Fibroblast of skin of left quadriceps (primary cell): ENCODE measurements at places on chromosomes 5 and 9.

- no peak for DNase-seq
Observed at GRCh38 chr5:83891261-83891660, 170.6 kb upstream of the HAPLN1 start.

- no peak for DNase-seq
Observed at GRCh38 chr5:1857256-1857600, 25.5 kb downstream of the IRX4 start.

GRCh38 chr9:93976973-93977372, 21.8 kb upstream of the BARX1 start:
- DNase-seq: no peak

DNA sequence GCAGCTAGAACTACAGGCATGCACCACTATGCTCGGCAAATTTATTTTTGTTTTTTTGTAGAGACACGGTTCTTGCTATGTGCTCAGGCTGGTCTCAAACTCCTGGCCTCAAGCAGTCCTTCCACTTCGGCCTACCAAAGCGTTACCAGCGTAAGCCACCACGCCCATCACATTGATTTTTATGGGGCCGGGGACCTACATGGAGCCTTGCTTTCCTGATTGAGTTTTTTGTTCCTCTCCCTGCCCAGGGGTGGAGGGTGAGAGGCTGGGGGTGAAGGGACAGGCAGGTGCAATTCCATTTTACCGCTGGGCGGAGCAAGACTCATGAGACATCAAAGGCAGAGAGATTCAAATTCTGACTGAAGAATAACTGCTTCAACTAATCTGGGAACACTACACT, 1.9 kb downstream of the ALDH1B1 start:
- DNase-seq: no peak

DNA sequence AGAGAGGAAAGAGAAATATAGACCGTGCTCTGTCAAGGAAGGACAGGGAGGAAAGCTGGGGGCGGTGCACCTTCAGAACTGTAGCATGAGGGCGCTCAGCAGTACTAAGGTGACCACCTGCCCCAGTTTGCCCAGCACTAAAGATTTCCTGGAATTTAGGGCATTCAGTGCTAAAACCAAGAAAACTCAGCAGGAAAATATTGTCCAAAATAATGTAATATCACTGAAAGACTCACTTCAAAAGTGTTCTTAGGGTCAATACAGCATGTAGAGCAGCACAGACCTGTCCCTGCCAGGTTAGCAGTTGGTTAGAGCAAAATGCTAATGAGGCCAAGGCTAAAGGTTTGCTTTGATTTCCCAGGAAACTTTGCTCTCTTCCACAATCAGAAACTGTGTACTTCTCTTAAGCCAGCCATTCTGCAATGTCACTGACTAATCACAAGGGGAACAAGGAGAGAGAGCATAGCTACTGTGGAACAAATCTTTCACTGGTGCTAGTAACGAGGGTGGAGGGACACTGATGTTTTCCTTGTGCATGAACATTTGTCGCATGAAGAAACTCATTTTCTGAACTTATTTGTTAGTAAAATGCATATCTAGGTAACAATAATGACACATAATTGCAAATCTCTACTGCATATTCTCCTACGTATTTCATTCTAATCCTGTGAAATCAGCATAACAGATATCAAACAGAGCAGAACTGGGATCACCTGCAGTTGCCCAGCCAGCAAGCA, 53.0 kb upstream of the GRAMD2B start:
- DNase-seq: no peak

DNA sequence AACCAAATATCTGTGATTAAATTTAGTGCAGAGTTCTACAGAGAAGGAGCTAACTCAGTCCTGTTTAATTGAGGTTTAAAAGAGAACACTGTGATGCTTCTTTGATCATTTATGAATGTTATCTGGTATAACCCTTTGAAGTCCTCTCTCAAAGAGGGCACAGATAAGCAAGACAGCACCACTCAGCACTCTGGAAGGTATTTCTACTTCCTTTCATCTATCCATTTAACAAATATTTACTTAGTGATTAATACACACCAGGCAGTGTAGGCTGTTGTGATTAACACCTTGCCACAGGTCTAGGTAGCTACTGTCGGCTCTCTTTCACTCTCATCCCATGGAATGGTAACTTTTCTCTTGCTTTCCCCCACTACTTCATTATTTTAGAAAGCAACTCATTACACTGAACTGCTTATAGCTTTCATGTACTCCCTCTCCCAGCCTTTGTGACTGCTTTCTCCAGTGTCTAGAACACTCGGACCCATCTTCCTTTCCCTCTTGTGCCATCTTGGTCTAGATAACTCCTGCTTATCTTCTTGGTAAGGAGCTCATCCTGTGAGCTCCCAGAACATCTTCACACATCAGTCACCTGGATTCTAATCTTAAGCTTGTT, 54.7 kb downstream of the GLDC start:
- no peak for DNase-seq

- no peak for DNase-seq
Observed at GRCh38 chr9:250039-250438, 35.4 kb downstream of the DOCK8 start.

DNA sequence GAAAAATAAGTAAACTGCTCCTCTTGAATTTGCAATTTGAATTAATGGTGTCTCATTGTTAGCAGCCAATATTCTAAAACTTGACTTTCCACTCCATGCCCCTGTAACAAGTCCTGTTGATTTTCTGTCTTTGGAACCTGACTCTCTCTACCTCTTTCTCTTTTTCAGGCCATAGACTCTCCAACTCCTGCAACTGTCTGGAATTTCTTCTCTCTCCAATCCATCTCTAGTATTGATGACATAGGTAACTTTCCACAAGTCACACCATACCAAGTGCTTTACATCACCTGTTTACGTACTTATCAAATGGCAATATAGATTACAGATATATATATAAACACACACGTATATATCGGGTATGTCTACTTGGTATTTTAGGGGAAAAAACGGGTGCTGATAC, 923 bp downstream of the C5orf34 start:
- no peak for DNase-seq

DNA sequence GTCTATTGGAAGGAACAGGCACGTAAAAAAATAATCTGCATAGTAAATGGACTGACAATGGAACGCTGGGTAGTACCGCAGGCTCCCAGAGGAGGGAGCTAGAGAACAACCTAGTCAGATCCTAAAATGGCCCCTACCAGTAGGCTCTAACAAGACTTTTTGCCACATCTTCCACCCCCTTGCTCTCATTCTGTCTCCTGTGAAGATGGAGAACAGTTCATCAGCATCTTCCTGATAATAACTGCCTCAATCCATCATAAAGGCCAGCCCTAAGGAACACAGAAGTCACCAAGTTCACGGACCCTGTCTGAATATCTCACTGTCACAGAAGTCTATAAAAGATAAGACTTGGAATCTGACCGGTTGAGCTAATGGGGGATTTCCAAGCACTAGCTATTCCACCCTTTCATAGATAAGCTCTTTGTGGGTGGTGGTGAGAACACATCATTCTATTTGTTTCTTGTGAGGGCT, 133.4 kb downstream of the SLC1A3 start:
- DNase-seq: peak; percentile 31

DNA sequence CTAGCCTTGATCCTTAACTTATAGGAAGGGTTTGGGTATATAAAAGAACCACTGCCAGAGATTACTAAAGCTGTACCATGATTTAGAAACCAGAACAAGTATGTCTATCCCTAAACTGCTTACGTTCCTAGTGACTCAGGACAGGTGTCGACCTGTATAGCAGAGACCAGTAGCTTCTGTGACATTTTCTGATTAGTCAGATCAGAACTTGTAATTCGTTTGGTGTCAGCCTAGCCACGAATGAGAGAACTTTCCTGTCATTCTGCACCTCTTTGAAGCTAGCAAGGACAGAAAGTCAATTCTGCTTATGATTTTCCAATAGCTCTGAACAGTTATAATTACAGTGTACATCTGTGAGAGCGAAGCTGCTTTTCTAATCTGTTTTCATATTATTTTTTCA, 39.5 kb downstream of the PRKACG start:
- DNase-seq: no peak

GRCh38 chr5:50547303-50547702, 106.2 kb upstream of the EMB start:
- no peak for DNase-seq

DNA sequence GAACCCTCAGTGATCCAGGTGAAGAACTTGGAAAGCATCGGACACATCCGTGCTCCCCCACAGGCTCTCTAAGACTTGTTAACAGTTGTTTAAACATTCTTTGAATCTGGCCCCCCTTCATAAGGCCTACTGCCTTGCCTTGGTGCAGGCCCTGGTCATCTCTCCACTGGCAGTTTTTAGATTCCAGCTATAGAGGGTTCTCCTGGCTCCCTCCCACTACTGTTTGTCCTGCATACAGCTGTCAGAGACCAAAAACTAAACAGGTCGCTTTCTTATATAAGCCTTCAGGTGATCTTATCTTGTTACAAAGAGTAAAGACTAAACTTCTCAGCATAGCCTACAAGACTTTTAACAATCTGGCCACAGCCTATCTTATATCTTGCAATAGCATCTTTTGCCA, 32.3 kb downstream of the NRG2 start:
- DNase-seq: no peak

GRCh38 chr5:6948562-6948961, 235.3 kb downstream of the TENT4A start:
- DNase-seq: no peak

GRCh38 chr5:150582241-150583109, 58.0 kb upstream of the SYNPO start:
- peak; percentile 71 for DNase-seq

GRCh38 chr5:157172403-157172802, 6.3 kb upstream of the GARIN3 start:
- DNase-seq: no peak

- peak; percentile 67 for DNase-seq
Observed at GRCh38 chr5:59034498-59035186, 451.8 kb downstream of the RAB3C start.

DNA sequence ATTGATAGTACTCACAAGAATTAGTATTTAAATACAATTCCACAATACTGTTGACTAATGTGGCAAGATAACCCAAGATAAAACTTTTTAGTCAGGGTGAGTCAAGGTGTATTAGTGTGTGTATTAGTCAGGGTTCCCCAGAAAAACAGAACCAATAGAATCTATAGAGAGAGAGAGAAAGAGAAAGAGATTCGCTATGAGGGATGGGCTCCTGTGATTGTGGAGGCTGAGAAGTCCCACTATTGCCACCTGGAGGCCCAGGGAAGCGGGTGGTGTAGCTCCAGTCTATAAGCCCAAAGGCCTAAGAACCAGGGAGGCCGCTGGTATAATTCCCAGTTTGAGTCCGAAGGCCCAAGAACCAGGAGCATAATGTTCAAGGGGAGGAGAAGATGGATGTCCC, 10.0 kb upstream of the SHISAL2B start:
- DNase-seq: no peak

DNA sequence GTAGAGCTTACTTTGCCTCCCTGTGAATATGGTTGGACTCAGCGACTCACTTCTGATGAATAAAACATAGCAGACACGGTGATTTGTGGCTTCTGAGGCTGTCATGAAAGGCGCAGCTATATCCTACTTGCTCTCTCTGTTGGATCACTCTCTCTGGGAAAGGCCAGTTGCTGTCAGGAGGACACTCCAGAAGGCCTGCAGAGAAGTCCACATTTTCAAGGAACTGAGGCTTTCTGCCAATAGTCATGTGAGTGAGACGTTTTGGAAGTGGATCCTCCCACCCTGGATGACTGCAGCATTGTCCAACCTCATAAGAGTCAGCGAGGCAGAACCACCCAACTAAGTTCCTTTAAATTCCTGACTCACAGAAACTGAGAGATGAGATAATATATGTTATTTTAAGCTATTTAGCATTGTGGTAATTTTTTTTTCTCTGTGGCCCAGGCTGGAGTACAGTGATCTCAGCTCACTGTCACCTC, 156.0 kb upstream of the MAST4 start:
- DNase-seq: peak; percentile 28

DNA sequence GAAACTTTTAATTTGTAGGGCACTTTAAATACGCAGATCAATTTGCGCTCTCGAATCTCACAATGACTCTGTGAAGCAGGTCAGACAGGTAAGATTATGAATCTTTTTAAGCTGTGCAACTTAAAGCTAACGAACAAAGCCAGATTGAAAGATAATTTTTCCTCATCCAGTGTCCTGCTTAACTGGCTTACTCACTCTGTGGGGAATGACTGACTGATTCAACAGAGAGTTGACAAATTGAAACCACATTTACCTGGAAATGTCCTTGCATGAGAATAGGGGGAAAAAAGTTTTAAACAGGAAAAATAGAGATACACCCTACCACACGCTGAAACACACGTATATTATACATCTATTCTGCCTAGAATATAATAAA, 187.9 kb downstream of the MAN2A1 start:
- DNase-seq: no peak

DNA sequence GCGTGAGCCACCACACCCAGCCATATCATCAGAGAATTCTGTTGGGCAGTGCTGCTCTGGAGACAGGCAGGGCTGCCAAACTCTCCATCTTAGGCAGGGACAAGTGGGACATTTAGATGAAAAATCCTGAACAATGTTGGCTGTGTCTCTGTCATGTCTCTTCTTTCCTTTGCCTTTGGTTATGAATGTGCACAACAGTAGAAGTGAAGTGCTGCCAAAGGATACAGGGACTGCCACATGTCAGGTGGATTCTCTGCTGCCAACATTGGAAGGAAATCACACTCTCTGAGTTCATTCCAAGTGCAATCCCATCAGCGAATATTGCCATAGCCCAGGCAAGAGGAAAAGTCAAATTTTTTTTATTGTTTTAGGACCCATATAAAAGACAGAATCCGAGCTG, 348.8 kb downstream of the TRPM3 start:
- no peak for DNase-seq

GRCh38 chr9:37761511-37761910, 7.9 kb downstream of the TRMT10B start:
- DNase-seq: no peak

GRCh38 chr5:164504141-164504772, 998.8 kb downstream of the MAT2B start:
- DNase-seq: peak; percentile 45

GRCh38 chr5:113050721-113051382, 74.3 kb downstream of the DCP2 start:
- peak; percentile 55 for DNase-seq

- no peak for DNase-seq
Observed at GRCh38 chr9:85108229-85108628, 438.7 kb downstream of the NTRK2 start.

- DNase-seq: no peak
Observed at GRCh38 chr5:1480217-1480616, 35.0 kb upstream of the SLC6A3 start.
